ENCODE measurements at places on chromosomes 2 and 18. TPM values are rescaled to one million over a fixed set of nuclear protein-coding genes. Genes with fewer than 3 reads are reported as not detected.

DNA sequence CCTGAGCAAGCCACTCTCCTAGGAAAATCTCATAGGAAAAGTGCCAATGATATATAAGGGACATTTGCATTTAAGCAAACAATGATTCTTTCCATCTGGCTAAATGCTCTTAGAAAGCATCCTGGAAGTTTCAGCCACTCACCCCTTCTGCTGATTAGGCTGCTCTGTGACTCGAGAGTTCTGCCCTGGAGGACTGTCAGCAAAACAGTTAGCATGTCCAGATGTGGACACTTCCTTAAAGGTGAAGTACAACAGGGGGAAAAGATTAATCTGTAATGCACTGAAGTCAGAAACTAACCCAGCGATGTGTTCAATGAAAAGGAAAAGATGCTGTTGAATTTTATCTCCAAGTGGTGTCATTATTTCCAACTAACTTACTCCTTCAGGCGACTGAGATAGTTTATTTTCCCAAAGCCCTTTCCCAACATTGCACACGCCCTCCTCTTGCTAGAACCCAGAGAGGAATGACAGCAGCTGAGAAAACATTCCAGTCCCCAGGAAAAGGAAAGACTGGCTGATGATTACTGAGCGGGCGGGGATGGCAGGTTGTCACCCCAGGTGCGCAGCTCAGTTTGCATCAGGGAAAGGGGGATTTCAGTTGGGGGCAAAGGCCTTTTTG is 214.0 kb downstream of the SS18 start:
- peak; percentile 7 for DNase-seq

- no peak for DNase-seq
Measured at GRCh38 chr2:86020984-86021383, 84.7 kb downstream of the POLR1A start.

GRCh38 chr2:147485210-147485851 is 359.5 kb upstream of the ACVR2A start:
- DNase-seq = no peak

The COL4A4 gene
- total RNA-seq = 0.67 TPM

- DNase-seq = peak; percentile 62
Measured at GRCh38 chr2:3293221-3293620, 84.4 kb downstream of the EIPR1 start.

DNA sequence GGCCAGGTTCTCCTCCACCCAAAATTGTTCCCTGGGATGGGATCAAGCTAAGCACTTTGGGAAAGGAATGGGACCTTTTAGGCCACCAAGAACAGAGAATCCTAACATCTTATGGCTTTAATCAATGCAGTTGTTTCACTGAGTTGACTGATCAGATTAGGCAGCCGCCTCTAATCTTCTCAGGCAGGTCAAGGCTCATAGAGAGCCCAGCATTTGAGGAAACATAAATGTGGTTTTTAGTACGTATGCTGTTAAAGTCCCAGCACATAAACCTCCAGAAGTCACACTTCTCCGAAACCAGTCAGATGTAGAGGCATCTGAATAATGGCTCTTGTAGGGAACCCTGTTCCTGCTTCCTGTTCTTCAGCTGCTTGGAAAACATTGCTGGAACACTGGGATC is 99.5 kb upstream of the RMDN2 start:
- DNase-seq = no peak
